Hindlimb muscle (tissue), 1 donor: ENCODE measurements at places on chromosomes 4 and X. TPM values are rescaled to one million over a fixed set of nuclear protein-coding genes. Genes with fewer than 3 reads are reported as not detected.
A peak's percentile ranks its signal among the peaks of the same experiment; 100 is the strongest.

DNA sequence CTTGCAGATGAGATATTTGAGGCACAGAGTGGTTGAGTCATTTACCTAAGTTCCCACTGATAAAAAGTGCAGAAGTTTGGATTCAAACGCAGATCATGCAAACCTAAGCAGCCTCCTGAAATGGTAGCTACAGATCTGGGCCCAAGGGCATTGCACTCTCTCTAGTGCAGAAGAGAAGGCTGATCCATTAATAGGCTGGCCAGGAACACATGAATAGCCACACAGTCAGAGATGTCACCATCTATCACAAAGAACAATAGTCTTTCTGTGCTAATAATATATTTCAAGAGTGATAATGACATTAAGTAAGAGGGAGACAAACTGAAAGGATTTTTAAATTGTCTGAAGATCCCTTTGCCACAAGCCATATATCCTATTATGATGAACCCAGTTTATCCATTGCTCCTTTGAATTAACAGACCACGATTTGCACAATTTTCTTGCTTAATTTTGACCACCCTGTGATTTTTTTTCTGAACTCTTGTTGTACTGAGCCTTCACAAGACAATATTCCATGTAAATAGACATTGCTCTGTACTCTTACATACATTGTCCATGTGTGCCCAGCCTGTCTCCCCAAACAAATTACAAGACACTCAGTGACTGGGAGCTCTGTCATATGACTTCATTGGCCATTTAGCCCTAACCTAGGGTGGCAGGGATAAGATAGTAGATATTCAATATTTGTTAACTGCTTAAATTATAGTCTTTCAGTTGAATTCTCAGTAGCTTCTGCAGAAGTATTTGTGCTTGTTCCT, 112.4 kb upstream of the RBPJ start:
- DNase-seq, result no peak

GRCh38 chr4:25500626-25501316, 123.7 kb downstream of the ANAPC4 start:
- DNase-seq, result peak; percentile 42

DNA sequence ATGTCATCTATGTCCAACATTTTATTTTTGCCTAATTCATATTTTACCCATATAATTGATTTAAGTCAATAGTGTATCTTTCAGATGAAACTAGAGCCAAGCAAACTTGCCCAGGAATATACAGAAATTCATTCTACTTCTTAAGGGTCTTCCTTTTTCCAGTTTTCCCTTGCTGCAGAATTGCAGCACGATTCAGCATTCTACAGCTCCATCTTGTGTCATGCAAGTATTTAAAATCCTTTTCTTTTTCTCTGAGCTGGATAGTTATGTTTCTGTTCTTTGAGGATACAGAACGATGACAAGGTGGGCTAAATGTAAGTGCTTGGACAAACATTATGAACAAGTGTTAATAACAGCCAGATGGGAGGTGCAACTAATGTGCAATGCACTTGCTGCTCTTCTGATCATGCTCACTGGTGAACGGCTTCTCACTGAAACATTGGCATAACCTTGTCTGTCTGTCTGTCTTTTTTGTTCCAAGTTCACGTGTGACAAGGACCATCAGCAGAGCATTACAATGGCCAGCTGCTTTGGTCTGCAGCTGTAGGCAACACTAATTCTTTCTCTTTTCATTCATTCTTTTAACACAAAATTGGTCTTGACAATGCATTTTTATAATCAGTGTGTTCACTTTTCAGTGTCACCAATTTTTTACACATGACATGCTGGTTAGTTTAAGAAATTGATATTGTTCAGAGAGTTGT, 1821.7 kb downstream of the ARAP2 start:
- DNase-seq, result peak; percentile 43

DNA sequence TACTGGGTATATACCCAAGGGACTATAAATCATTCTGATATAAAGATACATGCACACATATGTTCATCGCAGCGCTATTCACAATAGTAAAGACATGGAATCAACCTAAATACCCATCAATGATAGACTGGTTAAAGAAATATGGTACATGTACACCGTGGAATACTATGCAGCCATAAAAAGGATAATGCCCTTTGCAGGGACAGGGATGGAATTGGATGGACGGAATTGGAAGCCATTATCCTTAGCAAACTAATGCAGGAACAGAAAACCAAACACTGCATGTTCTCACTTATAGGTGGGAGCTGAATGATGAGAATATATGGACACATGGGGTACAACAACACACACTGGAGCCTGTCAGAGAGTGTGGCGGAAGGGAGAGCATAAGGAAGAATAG, 55.9 kb downstream of the DCK start:
- DNase-seq, result no peak

DNA sequence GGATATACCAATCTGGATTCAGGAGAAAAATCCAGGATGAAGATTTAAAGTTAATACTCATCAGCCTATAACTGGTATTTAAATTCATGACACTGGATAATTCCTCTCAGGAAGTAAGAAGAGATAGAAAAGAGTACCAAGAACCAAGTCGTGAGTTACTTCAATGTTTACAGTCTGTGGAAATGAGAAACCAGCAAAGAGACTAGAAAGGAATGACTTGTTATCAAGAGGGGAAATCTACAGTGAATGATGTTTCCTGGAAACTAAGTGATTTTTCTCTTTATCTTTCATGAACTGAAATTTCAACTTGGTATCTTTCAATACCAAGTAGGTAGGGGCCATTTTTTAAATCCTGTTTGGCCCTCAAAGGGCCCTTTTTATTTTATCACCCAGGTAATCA, 217.9 kb upstream of the AFF2 start:
- no peak for DNase-seq

DNA sequence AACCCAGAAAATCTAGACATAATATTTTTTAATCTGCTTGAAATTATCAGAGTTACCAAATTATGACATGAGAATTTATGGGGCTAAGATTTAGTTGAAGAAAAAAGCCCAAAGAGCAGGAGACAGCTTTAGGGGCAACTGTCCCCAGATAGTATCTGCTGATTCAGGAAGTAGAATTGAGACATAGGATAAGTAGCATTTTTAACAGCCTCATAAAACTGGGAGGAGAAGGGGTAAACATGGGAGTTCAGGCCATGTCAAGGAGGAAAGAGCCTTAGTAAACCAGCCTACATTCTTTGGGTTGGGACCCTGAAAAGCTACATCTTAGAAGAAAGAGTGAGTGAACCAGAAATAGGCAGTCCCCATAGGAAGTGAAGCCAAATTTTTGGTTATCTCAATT, 9.7 kb upstream of the RAB28 start:
- DNase-seq, result no peak

DNA sequence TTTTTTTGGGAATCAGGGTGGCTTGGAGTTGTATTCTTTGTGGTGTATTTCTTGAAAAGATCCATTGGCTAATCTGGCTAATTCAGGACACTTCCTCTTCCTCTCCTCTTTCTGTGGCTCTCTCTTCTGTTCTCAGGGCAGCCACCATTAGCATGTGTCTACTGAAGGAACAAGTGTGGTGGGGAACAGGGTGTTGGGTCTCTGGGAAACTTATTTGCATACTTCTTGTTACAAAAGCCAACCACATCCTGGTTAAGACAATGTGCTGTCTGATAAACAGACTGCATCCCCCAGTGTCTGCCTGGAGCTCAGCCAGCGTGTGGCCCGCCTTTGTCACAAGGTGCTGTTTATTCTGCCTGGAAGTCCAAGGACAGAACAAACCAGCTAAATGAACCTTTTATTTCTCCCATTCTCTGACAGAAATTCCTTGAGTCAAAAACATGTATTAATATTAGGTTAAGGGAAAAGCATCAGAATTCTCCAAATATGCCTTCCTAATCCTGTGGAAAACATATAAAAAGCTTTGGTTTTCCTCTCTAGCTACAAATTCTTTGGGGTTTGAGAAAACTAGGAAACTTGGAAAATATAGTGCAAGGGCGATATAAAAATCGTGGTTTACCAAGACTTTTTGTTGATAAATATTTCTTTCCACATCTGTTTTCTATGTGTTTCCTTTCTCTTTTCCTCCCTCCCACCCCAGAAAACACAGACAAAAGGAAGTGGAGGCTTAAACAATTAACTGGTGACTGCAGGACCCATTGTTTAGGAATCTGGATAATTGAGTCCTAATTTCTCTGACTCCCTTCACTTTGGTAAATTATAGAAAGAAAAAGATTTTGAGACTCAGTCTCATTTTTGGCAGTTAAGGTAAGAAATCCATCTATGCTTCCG, 203.6 kb downstream of the SPRY1 start:
- peak; percentile 43 for DNase-seq

GRCh38 chrX:20005883-20006282, 15.0 kb upstream of the BCLAF3 start:
- DNase-seq, result no peak

- DNase-seq, result no peak
Measured at GRCh38 chr4:136301749-136302495, 1230.4 kb downstream of the PCDH18 start.

- no peak for DNase-seq
Measured at GRCh38 chr4:124445071-124445470, 267.5 kb downstream of the ANKRD50 start.

DNA sequence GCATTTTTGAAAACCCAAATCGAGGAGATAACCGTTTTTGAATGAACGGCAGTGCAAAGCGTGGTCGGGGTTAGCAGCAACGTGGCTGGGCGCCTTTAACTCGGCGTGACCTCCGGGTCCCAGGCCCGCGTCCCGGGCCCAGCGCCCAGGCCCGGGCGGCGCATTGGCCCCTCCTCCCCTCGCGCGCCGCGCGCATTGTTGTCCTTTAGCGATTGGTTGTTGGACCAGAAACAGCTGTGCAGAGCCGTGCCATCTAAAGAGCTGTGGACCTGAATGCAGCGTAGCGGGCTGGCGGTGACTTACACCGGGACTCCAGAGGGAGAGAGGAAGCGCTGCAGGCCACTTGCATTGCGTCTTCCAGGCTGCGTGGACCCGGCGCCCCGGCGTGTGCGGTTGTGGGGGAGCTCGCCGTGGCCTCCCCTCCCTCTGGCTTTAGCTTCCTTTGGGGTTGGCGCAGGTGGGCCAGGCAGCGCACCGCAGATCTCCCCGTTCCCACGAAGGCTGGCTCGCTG, at the start of gene STOX2:
Gene STOX2, plus strand, starts transcription at position 227 of the 512 bp plus-strand sequence. CDS start 1,484 bp downstream, outside the sequence.
- DNase-seq, result peak; percentile 80

DNA sequence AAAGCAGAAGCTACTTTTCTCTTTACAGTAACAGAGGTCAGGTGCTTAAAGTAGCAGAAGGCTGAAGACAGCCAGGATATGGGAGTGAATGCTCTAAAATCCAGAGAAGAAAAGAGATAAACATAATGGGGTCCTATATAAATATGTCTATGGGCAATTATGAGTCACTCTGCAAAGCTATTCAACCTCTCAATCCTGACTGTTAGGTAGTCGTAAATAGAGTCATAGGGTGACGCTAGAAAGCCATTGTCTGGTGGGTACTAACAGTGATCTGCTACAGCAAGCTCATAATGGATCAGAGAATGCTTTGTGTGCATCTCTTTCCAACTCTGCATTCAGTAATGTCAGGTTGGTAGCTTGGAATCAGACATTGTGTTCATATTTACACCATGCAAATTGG, 53.5 kb upstream of the PDE5A start:
- no peak for DNase-seq

GRCh38 chrX:42678133-42678532, 99.8 kb downstream of the PPP1R2C start:
- DNase-seq, result no peak

DNA sequence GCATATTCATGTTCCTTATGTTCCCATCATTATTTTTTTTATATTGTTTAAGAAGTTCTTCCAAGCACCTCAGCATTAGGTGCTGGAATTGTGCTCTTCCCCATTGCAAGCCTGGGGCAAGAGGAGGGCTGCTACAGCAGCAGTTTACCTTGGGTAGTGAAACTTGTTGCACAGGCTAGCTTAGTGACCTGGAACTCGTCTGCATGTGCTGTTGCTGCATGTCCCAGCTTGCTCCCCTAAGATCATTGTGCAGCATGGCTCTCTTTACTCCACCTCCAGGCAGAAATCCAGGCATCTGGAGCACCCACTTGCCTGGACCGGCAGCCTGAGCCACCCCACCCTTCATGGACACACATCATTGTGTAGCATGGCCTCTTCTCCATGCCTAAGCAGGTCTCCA, 776.0 kb downstream of the GLUD2 start:
- DNase-seq, result no peak

DNA sequence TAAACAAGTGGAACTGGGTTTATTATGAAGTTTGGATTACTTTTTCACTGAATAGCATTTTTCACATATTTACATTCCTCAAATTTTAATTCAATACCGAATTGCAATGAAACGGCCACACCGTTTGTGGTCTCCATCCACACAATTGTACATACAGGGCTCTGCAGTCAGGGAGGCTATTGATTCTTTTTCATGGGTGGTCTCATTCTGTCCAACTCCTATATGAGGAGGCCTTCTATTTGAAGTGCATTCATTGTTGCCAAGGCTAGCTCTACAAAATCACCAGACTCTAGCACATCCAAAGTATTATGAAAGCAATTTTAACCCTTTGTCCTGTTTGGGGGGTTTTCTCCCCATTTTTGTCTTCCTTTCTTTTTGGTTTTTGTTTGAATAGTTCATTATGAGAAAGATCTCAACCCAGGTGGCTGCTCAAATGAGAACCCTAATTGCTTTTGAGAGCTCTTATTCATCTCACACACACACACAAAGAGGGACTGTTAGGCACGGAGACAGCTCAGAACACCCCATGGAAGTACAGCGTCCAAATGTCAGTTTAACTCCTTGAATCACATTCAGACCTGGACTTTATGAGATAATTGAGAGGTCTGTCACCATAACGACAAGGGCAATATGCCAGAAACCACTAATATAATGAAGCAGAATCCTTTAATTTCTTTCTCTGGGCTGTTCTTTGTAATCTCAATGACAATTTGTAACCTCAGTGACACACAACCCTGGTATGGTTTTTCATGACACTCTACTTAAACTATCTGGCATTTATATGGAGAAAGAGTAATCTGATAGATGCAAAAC, 79.4 kb downstream of the NLGN4X start:
- no peak for DNase-seq

GRCh38 chr4:185865901-185866328, 53.9 kb upstream of the SORBS2 start:
- no peak for DNase-seq

DNA sequence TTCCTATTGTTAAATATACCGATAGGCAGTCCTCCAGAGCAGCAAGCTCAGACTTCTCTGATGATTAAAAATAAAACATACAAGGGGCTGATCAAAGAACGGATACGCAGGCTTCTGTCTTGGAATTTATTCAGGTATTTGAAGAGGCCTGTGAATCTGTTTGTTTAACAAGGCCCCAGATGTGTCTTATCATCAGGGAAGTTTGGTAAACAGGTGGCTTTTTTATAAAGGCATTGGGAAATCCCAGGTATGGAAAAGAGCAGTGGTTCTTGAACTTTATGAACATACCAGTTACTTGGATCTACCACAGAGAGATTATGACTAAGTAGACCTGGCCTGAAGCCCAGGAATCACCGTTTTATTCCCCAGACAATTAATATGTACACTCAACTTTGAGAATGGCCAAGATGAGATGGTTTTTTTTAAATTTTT, 47.9 kb downstream of the SOWAHB start:
- DNase-seq, result no peak

- no peak for DNase-seq
Measured at GRCh38 chrX:103919270-103919637, 43.2 kb upstream of the TMSB15B start.

MAP9 gene
- polyA plus RNA-seq, result 3.4 TPM

GAGE12J gene
- not detected for polyA plus RNA-seq

CPE gene
- 72.2 TPM for polyA plus RNA-seq

MGARP gene
- polyA plus RNA-seq, result 0.70 TPM

LDOC1 gene
- 49.7 TPM for polyA plus RNA-seq

SHOX gene
- 3.0 TPM for polyA plus RNA-seq
